Cardiac fibroblast (primary cell): ENCODE measurements at places on chromosomes 12 and 14.

GRCh38 chr12:55957106-55957859, 8.6 kb downstream of the PMEL start:
- no peak for DNase-seq

DNA sequence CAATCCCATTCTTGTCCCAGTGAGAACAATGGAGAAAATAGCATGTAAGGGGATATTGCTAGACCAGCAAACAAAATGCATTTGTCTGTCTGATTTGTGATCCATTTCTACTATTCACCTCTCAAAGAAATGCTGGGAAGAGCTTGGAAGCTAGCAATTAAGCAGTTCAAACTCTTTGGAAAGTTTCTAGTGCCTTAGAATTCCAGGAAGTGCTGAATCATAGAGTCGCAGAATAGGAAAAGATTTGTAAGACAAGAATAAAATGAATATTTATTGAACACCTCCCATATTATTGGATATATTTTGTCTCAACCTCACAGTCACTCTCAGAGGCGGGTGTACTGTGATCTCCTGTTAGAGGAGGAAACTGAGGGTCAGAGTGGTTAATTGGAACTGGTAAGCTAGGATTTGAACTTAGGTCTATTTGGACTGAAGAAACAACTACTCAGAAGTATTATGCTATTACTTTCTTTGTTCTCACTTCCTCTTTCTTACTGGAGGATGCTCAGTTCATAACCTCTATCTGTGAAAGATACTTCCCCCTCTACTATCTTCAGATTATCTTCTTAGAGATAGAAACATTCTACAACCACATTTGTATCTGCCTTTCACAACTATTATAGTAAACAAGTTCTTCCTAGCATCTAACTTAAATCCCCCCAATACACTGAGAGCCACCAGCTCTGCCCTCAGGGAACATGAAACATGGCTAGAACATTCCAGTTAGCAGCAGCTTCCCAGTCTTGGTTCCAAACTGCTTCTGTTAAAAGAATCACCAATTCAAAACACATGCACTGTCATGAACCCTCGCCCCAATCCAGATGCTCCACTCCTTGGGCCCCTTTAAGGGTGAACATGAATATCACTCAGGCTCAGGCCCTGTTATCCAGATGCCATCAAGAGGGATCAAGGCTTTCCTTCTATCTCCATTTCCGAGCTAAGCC, 64.2 kb downstream of the DRAM1 start:
- no peak for DNase-seq

GRCh38 chr12:46174919-46175318, 93.9 kb downstream of the SLC38A1 start:
- DNase-seq = no peak

GRCh38 chr14:77738559-77739250, 22.3 kb downstream of the SNW1 start:
- peak; percentile 84 for DNase-seq

- DNase-seq = no peak
Observed at GRCh38 chr14:99028521-99028920, 243.5 kb downstream of the BCL11B start.

- peak; percentile 87 for DNase-seq
Observed at GRCh38 chr14:71130491-71131179, 223.4 kb downstream of the PCNX1 start.

GRCh38 chr12:107660235-107660634, 25.4 kb upstream of the PWP1 start:
- no peak for DNase-seq

DNA sequence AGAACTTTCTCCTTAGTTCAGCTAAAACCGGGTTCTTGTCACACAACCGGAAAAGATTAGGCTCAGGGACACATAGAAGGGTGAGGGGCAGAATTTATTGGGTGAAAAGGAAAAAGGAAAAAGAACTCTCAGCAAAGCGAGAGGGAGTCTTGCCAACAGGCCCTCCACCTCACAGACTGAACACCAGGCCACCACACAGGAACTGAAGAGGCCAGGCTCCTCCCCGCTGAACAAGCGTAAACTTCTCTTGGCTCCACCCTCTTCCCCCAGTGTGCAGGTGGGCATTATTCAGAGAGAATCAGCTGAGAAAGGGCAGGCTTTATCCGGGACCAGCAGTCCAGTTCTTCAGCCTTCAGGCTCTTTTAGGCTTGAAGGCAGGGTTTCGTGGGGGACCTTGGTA, 125.6 kb upstream of the FGD4 start:
- DNase-seq = no peak

DNA sequence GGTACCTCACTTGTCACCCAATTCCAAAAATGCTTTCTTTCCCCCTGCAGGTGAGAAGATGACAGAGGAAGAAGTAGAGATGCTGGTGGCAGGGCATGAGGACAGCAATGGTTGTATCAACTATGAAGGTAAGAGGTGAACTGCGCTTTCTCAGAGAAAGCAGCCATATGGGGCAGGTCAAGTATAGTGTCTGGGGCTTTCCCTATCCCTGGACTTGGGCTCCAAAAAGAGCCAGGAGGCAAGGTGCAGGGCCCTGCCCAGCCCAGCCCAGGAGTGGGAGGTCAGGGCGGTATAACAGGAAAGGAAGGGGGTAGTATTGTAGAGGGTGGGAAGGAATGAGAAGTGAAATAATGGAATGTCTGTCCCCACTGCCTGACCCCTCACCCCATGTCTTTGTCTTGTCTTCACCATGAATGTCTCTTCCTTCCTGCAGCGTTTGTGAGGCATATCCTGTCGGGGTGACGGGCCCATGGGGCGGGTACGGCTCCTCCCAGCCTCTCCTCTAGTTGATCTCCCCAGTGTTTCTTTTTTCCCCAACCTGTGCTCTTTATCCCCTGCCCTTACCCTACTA, 2.1 kb downstream of the MYL6 start:
- peak; percentile 68 for DNase-seq

DNA sequence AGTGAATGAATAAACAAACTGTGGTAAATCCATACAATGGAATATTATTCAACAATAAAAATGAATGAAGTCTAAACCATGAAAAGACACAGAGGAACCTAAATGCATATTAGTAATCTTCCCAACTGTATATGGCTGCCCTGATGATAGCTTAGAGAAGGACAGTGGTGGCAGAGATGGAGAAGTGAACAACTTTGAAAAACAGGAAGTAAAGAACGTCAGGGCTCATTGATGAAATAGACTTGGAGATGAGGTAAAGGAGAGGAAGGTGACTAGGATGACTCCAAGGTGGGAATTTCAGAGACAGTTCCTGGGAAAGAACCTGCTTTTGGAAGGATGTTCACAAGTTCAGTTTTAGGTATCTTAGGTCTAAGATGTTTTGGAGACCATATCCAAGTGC, 36.3 kb upstream of the NT5DC3 start:
- DNase-seq = no peak

- DNase-seq = peak; percentile 76
Observed at GRCh38 chr12:51823875-51824565, 24.5 kb downstream of the FIGNL2 start.

DNA sequence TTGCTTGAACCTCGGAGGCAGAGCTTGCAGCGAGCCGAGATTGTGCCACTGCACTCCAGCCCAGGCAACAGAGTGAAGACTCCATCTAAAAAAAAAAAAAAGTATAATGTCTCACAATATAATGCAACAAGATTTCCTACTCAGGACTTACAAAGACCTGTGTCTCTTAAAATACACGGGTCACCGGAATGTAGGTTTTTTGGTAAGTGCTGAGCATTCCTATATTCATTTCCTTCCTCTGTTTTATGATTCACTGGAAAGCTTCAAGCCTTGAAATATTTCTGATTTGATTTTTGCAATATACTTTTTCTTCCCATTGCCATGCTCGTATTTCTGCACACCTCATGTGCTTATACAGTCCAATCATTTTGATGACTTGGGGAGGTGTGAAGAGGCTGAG, 245.8 kb downstream of the FBXL14 start:
- DNase-seq = no peak

DNA sequence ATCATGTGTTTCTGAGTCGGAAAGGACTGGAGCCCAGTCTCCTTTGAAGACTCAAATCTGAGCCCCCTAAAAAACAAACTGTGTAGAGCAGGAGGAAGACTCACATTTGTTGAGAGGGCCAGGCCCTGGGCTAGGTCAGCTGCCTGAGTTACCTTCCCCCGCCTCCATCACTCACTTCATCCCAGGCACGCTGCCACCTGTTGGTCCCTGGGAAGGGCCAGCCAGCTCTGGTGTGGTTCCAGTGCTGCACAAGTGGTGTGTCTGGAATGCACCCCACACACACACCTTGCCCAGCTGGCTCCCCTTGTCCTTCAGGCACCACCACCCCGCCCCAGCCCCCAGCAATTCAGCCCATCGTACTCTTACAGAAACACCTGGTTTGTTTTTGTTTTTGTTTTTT, 9.0 kb downstream of the MVK start:
- no peak for DNase-seq

GRCh38 chr12:7129287-7129871, 690 bp upstream of the RBP5 start:
- no peak for DNase-seq

GRCh38 chr14:31059152-31059924, 33.2 kb upstream of the STRN3 start:
- DNase-seq = peak; percentile 91

DNA sequence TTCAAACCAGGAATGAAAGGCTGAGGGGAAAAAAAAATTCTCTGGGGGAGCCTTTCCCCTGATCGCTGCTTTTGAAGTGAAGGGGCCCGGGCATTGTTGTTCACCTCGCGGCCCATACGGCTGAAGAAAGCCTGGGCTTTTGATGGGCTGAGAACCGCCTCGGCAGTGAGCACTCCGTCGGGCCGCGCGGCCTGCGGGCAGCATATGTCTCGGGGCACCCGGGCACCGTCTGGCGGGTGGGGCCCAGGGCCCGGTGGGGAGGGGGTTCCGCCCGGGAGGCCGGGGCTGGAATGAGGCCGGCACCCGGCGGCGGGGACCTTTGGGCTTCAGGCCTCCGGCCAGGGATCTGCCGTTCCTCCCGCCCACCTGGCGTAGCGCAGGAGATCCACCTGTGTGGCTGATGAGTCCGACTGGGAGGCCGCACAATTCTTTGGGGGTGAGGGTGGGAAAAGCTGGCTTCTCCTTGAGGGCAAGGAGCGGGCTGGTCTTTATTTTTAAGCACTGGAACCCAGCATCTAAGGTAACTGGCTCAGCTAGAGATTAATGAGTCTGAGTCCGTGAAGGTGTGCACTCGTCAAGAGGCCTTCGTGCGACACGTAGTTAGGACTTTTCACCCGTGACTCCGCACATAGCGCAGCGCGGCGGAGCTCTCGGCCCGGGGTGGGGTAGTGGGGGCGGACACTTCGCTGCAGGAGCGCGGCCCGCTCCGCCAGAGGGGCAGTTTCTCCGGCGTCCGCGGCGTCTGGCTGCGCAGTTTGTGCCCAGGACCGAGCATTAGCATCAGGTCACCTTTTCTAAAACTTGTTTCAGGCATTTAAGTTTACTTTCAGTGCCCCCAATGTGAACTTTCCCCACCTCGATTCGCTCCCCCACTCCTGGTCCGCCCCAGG, 10.6 kb downstream of the FOXA1 start:
- DNase-seq = no peak

DNA sequence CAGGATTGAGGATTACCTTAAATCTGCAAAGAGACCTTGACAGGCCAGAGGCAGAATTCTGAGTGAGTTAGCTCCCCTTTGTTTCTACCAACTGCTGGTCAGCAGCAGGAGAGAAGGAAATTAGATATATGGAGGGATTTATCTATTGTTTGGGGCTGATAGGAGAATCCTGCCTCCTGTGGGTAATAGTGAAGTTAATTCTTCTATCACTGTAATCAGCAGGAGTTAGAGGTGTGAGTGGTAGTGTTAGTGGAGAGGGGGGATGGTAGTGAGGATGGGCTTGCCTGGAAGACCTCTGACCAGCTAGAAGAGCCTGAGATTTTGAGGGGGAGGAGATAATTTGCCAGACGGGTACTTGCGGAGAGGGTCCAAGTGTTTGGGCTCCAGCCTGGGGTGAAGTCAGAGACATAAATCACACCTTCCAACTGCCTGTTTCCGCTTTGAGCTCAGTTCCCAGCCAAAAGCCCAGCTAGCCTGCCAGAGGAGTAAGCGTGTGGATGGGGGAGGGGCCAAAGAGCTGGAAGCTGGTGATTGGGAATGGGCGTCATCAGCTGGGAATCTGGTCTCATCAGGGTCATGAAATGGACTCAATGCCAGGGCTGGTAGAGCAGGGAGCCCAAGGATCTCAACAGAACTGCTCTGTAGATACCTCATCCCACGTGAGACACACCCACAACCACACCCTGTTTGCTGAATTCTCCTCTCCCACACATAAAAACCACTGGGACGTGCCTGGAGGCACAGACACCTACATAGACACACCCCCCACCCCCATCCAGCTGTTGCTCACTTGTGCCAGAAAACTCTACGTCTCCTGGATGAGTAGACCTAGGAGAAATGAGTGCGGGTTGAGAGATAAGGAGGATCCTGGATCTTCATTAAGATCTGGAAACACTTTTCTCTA, 13.1 kb upstream of the ITGA5 start:
- DNase-seq = peak; percentile 91

DNA sequence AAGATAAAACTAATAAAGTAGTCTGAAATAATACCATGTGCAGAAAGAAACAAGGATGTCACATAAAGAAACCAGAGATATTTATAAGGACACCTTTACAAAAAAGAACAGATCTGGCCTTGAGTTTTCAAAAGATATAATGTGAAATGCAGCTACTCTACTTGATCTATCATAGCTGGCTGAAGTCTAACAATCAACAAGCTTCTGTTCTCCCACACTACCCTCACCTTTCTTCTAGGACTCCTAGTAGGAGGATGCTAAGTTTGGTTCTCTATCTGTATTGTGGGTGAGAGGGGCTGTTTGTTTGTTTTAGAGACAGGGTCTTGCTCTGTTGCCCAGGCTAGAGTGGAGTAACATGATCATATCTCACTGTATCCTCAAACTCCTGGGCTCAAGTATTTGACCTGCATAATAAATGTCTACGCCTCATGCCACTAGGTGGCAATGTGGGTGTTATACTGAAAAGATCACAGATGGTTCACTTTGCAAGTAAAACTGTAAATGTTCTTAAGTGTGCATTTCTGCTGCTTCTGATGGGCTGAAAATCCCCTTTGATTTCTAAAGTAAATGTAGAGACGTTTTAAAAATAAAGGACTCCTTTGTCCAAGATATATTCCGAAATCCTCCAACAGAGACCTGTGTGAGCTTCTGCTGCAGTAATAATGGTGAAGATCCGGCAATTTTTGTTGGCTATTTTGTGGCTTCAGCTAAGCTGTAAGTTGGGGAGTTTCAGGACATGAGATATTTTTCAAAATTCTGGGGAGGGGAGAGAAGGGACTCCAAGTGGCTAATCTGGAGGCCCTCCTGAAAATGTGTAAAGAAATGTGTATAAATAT, 269.3 kb downstream of the DAD1 start:
- peak; percentile 68 for DNase-seq

- peak; percentile 72 for DNase-seq
Observed at GRCh38 chr12:19957308-19958125, 410.8 kb upstream of the PDE3A start.

- no peak for DNase-seq
Observed at GRCh38 chr14:93788543-93789227, 400 bp upstream of the PRIMA1 start.

- DNase-seq = no peak
Observed at GRCh38 chr14:99598774-99599173, 5.2 kb downstream of the CCDC85C start.

DNA sequence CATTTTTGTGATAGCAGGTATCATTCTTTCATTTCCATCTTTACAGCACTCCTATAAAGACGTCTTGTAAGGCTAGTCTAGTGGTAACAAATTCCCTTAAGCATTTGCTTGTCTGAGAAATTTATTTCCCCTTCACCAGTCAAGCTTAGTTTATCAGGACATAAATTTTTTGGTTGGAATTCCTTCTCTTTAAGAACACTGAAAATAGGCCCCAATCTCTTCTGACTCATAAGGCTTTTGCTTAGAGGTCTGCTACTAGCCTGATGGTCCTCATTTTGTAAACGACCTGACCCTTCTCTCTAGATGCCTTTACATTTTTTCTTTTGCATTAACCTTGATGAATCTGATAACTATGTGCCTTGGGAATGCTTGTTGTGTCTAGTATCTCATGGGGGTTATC, 20.3 kb downstream of the OLR1 start:
- DNase-seq = no peak
